ENCODE measurements at places on chromosomes 2 and 18.

DNA sequence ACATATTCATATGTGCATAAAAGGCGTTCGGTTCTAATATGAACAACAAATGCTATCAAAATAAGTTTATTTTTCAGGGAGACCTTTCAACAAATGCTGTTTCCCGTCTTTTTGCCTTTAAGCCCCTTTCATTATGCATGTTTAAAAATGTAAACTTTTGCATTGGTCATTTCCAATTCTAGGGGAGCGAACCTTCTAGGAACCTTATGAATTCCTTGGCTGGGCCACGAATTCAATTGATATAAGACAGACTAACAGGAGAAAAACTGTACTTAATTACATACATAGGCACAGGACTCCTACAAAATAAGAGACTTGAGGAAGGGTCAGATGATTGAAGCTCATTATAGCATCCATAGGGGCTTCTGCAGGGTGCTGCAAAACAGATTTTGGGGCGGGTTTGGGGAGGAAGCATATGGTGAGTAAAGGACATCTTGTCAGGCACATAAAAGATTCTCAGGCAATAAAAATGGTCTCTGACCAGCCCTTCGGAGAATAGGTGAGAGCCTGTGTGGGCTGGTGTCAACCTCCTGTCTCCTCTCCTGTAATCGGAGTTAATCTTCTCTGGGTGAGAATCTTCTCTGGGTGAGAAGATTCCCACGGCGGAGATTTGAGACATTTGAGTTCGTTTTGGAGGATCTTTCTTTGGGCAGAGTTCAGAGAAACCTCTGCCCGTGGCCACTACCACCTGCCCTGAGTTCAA lies 1.7 kb downstream of the TNFRSF11A start:
- DNase-seq = no peak

DNA sequence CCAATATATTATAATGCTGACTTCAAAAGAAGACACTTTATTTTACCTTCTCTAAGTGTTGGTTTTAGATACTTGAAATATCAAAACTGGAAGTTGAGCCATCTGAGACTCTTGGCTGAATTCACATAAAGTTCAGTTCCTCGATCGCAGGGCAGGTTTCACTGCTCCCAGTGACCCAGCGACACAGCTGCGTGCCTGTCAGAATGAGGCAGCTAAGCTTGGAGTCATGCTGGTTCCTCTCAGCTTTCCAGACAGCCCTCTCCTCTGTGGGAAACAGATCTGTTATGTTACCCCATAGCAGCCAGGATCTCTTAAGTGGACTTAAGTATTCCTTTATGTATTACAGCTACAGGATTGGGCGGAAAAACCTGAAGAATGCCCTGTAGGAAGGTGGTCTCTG lies 142.8 kb upstream of the ALPP start:
- DNase-seq = no peak

- no peak for DNase-seq
These were observed 104.5 kb upstream of the SMIM21 start for GRCh38 chr18:75531851-75532459.

DNA sequence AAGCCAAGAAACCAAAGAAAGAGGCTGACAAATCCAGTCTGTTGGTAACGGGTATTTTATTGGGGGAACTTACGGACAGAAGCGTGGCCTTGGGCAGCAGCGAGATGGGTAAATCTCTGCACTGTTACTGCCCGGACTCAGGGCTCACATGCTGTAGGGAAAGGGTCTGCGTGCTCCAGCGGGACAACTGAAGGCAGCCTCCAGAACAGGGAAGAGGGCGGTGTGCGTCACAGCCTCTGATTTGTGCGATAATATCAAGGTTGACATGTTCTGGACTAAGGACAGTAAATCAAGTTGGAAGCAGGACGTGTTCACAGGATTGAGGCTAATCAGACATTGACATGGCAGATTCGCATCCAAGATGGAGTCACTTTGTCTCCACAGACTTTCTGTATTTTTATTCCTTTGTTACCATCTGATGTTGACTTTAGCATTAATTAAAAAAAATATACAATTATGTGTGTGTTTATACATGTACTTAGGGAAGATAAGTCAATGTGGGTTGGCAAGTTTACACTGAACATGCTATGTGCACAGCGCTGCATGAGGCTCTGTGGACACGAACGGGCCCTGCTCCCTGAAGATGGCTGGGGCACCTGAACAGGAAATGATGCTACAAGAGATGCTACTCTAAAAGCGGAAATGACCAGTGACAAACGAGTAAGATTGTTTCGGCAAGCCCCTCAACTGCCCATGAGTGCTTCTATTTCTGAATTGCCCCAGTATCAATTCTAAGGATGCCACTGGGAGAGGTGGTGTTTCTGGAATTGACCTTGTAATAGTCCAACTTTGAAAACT lies 22.6 kb upstream of the DCDC2C start:
- DNase-seq = no peak

- no peak for DNase-seq
These were observed 281.7 kb upstream of the ATP5MC3 start for GRCh38 chr2:175463169-175463568.

GRCh38 chr2:41791523-41791922 lies 256.3 kb upstream of the PKDCC start:
- peak; percentile 53 for DNase-seq

DNA sequence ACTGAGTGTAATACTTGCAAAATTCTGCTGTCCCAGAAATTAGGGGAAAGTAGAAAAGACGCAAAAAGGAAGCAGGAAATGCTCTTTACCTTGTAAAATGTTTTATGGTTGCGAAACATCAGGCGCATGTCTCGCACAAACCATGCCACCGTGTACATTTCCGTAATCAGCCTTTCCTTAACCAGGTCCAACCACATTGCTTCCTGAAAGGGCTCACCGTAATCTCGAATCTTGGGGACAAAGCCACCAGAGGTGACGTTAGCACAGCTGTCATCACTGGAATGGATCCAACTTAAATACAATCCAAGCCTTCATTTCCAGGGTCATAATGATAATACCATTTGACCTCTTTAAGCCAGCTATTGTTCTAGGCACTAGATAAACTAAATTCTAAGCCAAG lies 49.3 kb downstream of the SP110 start:
- no peak for DNase-seq

DNA sequence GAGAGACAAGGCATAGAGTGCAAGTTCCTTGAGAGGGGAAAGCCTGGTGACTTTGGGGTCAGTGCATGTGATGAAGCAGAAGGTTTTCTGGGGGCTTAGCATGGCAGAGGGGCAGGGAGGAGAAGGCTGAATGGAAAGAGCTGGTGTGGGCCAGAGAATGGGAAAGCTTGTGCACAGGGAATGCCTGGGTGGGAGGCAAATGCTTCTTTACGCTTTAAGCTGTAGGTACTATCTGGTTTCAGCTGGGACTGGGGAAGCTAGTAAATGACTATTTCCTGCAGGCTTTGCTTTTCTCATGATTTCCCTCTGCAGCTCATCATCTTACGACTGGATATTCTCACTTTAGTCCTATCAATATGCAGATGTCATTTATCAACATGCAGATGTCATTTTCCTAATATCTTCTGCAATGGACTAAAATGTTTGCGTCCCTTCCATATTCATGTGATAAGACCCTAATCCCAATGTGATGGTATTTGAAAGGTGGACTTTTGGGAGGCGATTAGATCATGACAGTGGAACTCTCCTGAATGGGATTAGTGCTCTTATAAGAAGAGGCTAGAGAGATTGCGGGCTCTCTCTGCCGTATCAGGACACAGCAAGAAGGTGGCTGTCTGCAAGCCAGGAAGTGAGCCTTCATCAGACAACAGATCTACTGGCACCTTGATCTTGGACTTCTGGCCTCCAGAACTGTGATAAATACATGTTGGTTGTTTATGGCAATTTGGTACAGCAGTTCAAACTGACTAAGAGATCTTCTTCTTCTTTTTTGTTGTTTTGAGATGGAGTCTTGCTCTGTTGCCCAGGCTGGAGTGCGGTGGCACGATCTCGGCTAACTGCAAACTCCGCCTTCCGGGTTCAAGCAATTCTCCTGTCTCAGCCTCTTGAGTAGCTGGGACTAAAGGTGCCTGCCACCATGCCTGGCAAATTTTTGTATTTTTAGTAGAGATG lies 50.1 kb downstream of the MYCN start:
- no peak for DNase-seq

- DNase-seq = no peak
These were observed 228.9 kb downstream of the EIPR1 start for GRCh38 chr2:3148716-3149115.

DNA sequence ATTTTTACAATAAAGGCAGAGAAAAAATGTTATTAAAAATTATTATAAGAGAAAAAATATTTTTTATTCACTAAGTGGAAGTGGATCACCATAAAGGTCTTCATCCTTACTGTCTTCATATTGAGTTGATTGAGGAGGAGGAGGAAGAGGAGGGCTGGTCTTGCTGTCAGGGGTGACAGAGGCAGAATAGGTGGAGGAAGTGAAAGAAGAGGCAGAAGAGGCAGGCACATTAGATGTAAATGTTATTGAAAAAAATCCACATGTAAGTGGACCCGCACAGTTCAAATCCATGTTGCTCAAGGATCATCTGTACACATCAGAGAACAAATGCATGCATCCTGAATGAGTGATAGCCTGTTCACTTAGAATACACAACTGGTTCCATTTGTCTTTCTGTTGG lies 6.4 kb upstream of the SPATS2L start:
- peak; percentile 26 for DNase-seq

DNA sequence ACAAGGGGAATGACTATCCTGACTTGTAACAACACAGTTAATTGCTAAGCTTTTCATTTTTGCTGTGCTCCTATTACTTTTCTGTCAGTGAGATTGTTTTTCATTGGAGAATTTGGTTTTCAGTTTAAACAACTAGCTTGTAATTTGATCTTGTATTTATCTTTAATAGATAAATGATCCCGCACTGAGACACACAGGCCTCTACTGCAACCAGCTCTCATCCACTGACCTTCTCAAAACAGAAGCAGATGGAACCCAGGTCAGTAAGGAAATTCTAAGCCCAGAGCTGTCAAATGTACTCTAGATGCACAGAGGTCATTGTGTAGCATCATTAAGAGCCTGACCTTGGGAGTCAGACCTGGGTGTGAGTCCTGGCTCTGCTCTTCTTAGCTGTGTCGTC lies 30.7 kb downstream of the PTRHD1 start:
- DNase-seq = no peak

GRCh38 chr2:25159949-25160348 lies 8.4 kb downstream of the POMC start:
- peak; percentile 56 for DNase-seq

DNA sequence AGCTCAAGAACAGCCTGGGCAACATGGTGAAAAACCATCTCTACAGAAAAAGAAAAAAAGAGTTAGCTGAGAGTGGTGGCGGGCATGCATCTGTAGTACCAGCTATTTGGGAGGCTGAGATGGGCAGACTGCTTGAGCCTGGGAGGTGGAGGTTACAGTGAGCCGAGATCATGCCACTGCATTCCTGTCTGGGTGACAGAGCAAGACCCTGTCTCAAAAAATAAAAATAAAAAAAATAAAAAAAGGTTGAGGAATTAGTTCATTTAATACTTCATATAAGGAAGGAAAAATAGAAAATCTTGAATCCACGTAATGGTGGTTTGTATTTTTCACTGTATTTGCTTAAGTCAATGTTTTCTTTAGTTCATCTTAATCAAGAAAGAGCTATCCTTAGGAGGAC lies 241.7 kb downstream of the TGIF1 start:
- DNase-seq = no peak

DNA sequence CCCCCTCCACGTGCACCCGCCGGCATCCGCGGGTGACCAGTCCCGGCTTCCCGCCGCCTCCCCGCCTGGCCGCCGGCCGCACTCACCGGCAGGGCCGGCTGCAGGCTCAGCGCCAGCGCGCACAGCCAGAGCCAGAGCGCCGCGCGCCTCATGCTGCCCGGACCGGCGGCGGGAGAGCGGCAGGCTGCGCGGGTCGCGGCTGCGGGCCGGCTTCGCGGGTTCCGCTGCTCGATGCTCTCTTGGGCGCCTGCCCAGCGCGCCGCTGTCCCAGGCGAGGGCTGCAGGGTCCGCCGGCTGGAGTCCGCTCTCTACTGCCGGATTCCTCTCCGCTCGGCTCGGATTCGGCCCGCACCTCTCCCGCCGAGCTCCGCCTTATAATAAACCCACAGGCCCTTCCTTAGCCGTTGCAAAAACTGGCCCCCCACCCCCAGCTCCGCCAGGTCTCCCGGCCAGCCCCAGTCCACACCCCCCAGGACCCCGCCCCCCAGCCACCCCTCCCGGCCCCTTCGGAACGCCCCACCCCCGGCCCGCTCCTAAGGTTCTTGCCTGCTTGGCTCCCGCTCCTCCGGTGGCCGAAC lies at the start of gene SDC1:
Gene SDC1 (minus strand): TSS at position 415 of the 578 bp plus-strand sequence. CDS start 263 bp downstream, at position 152.
- DNase-seq = peak; percentile 43

DNA sequence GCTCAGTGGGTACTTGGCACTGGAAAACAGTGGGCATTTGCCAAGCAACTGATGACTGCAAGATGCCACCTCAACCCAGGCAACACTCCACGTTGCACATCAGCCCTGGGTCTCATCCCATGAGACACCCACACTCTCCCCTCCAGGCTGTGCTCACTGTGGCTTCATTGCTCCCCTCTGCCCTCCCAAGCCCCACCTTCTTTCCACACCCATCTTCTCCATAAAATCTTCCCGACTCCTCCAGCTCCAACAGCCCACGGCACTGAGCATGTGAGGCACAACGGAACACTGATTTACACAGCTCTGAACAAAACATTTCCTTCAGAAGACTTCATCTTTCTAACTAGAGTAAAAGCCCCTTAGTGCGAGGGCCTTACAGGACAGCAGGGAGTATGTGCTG lies 117.8 kb upstream of the ACAA2 start:
- DNase-seq = no peak

GRCh38 chr2:51953931-51954330 lies 922.0 kb upstream of the NRXN1 start:
- peak; percentile 67 for DNase-seq

GRCh38 chr2:161766334-161766733 lies 142.1 kb downstream of the SLC4A10 start:
- DNase-seq = no peak

GRCh38 chr2:108941767-108942166 lies 47.3 kb downstream of the EDAR start:
- DNase-seq = no peak

- no peak for DNase-seq
These were observed 4.3 kb downstream of the RAX start for GRCh38 chr18:59268721-59269562.

DNA sequence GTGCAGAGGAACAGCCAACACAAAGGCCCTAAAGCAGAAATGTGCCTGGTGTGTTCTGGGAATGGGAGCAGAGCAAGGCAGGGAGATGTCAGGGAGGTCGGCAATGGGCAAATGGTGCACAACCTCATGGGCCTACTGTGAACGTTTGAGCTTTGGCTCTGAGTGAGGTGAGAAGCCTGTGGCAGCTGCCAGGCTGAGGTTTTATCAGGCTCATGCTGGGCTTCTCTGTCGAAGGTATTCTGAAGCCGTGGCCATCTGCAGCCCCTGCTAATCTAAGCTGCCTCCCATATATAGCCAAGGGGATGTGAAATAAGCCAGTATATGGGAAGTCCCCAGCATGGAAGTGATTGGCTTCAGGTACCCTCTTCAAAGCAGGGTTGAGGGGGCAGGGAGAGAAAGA lies 193.3 kb downstream of the SLC4A3 start:
- DNase-seq = no peak

- peak; percentile 14 for DNase-seq
These were observed 550 bp downstream of the RAB1A start for GRCh38 chr2:65129286-65129825.

- DNase-seq = no peak
These were observed 53.1 kb downstream of the TTC27 start for GRCh38 chr2:32680942-32681341.

- no peak for DNase-seq
These were observed 4.7 kb downstream of the ANKRD62 start for GRCh38 chr18:12098374-12098773.

- no peak for DNase-seq
These were observed 62.1 kb upstream of the TMEM17 start for GRCh38 chr2:62568074-62568473.

Data from amniotic epithelial cell (primary cell).